ENCODE measurements at places on chromosomes 7 and 10.

DNA sequence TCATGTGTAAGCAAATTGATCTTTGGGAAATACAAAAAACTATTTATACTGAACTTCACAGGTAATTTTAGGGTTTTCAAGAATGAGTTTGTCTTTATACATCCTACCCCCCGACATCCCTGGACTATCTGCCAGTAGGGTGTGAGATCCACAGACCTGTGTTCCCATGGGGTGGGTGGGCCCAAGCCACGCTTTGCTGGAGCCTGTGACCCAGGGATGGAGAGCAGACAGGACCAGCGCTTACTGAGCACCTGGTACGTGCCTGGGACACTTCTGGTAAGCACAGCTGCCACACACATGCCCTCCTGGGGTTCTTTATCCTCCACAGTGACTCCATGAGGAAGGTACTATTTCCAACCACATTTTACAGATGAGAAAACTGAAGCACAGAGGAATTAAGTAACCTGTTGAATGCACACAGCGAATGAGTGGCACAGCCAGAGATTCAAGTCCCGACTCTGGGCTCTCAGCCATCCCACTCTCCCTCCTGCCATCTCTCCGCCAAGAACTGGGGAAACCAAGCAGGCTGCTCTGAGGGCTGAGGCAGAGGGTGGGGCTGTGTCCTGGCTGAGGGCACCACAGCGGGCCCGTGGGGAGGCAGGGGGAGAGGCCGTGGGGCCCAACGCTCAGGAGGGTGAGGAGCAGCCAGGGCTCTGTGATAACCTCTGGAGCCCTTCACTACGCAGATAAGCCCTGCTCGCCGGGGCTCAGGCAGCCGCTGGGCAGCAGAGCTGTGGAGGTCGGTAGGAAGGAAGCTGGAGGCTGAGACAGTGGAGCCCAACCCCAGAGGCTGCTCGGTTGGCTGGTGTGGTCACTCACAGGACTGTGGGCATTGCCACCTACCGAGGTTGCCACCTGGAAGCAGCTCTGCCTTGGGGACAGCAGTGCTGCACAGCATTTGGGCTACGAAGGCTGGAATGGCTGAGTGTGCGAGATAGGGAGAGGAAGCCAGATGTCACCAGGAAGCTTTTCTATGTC is 124.2 kb downstream of the ARHGAP22 start:
- no peak for DNase-seq

GRCh38 chr7:150955519-150956394 is 22.4 kb downstream of the KCNH2 start:
- no peak for DNase-seq

DNA sequence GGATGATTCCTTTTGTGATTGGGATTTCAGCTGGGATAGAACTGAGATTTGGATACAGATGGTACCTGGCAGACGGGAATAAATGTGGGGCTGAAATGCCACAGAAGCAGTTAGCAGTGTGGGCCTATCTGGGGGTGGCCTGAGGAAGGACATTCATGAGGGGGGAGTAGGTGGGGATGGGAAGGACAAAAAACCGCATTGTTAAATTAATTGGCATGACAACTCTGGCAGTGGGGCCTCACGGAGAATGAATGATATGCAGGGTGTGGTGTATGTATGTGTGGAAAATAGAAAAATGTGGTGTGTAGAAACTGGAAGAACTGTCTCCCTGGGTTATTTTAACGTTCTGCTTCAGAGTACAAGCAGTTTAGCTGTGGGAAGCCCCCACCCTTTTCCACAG is 17.8 kb downstream of the SDK1 start:
- DNase-seq: no peak

GRCh38 chr7:94297397-94297838 is 97.3 kb upstream of the COL1A2 start:
- no peak for DNase-seq

DNA sequence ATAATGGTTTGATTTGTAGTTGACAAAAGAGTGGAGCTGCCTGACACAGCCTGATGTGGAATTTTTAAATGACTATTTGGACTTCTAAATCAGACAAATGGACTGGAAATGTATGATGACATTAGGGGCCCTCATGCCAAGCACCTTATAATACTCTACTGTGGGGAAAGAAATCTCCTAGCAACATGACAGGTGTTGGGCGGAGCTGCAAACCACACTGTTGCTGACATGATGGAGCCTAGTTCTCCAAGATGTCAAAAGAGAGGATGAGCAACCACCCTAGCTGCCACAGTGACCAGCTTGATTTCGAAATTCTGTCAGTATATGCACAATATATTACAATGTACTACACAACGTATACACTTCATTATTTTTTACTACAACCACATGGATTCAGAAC is 65.8 kb downstream of the RHOBTB1 start:
- no peak for DNase-seq

GRCh38 chr10:112706577-112706976 is 243.5 kb upstream of the TCF7L2 start:
- no peak for DNase-seq

DNA sequence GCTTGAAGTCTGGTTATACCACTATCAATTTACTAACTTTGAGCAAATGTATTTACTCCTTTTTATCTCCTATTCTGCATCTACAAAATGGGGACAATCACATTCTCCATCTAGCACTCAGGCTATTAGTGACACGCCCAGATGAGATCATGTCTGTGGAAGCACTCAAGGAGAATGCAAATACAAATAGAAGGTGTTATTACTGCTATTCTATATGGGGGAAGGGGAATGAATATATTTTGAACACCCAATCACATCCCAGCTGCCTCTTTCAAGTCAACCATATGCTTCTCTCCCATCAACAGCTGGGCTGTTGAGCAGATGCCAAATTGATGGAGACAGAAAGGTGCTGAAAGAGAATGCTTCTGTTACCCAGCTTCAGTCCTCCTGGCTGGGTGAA is 23.5 kb downstream of the SGMS1 start:
- DNase-seq: no peak

DNA sequence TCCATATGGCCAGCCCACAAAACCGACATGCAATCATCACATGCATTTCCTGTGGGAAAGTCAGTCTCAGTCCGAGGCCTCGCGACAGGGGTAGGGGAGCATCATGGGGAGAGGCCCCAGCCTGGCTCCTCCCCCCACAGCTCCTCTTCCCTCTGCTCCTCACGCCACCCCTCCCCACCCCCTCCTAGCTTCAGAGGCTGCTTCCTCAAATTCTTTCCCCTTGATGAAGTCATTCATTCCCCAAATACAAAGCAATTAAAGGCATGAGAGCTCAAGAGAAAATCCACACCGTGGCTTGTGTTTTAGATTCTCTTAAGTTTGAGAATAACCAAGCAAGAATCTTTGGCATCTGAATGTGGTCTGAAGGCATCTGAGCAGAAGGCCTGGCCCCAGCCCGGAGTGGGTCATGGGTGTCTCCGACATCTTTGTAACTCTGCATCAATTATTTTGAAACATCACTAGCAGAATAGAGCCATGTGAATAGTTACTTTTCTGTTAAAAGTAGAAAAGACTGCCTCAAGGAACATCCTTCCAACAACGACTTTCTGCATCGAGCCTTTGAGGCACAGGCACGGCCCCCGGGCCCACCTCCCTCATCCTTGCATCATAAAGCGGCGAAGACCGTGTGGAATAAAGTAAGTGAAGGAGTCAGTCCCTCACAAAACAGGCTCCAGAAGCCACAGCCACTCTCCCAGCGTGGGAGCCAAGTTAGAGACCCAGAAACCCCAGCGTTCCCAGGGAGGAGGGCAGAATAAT is 90.9 kb downstream of the DIP2C start:
- DNase-seq: no peak

DNA sequence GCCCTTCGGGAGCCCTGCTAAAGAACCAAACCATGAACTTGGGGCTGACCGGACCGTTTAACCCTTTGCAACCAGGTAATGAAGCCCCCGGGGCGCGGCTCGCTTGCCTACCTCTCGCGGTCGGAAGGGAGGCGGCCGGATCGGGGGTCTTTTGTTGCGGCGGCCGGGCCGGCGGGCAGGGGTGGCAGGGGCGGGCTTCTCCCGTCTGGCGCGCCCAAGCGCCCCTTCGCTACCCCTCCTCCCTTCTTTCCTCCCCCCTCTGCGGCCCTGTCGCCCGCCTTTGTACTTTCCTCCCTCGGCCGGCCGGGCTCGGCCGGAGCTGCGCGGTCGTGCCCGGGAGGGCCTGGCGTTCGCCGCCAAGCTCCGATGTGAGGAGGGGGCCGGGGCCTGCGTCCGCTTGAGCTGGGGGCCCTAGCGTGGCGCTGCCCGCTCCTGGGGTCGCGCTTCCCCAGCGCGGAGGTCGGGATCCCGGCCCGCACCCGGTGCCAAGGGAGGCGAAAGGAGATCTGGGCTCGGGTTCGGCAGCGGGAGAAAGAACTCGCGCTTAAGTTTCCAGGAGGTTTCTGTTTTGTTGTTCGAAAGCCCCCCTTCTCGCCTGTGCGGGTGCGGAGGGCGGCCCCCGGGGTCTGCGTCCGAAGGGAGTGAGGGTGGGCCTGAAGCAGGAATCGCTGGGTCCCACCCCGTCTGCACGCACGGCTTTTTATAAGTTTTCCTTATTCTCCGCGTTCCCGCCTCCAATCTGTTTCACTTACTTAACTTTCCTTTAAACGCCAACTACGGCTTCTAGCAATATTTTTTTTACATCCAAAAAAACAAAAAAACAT is 436.8 kb upstream of the GALNT17 start:
- DNase-seq: no peak

GRCh38 chr10:97796651-97797050 is 24.9 kb upstream of the SFRP5 start:
- peak; percentile 6 for DNase-seq

DNA sequence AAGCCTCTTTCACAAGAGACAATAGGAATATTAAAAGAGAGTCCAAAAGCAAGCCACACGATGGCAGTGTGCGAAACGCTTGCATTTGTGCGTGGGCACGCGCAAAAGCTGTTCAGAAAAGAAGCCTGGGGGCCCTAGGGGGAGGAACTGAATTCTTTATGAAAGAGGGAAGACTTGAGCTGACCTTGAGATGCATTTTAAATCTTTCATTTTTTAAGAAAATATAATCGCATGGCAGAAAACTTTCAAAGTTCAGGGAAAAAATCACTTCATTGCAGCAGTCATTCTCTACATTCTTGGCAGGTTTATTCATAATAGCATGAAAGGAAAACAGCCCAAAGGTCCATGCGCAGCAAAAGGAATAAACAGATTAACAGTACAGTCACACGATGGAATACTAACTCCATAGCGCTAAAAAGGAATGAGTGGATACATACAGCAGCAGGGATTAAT is 206.5 kb upstream of the PRKCQ start:
- DNase-seq: no peak

GRCh38 chr10:70672165-70673042 is at the start of gene ADAMTS14:
ADAMTS14 (plus strand) TSS chr10:70672506; CDS start chr10:70672803, 297 bp downstream.
- DNase-seq: no peak

GRCh38 chr10:103636492-103636891 is 143.0 kb downstream of the NEURL1 start:
- no peak for DNase-seq

DNA sequence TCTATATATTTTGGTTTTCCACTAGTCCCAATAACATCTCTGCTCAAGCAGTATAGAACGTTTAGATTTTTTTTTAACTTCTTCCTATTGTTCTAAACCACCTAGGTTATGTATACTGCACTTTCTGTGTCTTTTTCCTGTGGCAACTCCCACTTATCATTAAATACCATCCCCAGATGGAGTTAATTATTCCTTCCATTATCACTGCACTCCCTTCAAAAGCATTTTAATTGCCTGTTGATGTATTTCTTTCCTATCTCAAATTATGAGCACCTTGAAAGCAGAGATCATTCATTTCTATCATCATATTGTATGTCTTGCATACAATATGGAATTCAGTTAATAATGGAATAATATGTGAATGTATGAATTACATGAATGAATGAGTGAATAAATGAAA is 148.0 kb downstream of the HGF start:
- DNase-seq: no peak

- DNase-seq: peak; percentile 35
Measured at GRCh38 chr7:51160990-51161615, 155.5 kb downstream of the COBL start.

DNA sequence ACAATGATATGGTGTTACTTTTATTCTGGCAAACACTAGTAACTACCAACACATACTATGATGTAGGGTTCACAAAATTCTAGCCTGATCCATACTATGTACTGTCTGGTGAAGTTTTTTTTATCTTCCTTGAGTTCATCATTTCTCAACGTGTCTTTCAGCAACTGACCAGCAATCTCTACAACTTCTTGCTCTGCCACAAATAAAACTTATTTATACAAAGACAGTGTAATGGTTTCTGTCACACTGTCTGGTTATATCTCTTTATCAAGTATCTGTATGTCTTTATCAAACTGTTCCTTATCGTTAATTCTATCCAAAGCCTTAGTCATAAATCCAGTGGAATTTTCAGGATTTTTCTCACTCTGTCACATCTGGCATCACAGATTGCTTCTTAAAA is 69.7 kb downstream of the CUL2 start:
- no peak for DNase-seq

DNA sequence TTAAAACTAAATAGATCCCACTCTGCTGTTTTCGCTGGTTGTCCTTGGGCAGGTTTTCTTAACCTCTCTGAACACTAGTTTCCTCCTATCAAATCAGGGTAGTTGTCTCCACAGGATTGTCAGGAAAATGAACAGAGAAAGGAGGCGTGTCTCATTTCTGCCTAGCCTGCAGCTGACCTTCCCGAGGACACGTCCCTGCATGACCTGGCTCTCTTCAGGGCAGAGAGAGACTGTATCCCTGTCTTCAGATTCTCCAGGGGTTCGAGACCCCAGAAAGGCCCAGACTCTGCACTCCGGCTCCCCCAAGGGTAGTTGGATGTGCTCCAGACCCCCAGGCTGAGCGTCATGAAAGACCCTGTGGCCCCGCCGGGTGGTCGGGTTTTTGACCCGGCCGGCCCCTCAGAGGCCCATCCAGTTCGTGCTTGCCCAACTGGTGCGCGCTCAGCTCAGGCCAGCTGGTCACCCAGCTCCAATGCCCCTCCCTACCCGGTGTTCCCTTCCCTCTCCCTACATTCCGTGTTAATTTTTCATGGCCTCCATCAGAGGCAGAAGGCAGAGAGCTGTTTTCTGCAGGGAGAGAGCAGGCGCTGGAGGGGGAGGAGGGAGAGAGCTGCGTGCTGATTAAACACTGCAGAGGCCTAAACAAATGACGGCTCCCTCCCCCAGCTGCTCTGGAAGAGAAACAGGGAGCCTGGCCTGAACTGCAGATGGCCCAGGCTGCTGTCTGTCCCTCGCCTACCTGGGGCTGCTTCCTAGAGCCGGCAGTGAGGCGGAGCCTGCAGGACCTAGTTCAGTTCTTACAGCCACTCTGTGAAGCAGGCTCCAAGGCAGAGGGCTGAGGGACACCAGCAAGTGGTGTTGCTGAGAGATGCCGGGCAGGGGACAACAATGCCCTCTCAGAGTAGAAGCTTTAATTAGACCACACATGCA is 86.2 kb upstream of the PPIF start:
- DNase-seq: no peak

Measured in stimulated activated CD8-positive, alpha-beta memory T cell treated with anti-CD3 and anti-CD28 coated beads, Interleukin-7, amount 100 ng/mL, for 4 hours (primary cell).